ENCODE measurements at places on chromosomes 7 and 10.

DNA sequence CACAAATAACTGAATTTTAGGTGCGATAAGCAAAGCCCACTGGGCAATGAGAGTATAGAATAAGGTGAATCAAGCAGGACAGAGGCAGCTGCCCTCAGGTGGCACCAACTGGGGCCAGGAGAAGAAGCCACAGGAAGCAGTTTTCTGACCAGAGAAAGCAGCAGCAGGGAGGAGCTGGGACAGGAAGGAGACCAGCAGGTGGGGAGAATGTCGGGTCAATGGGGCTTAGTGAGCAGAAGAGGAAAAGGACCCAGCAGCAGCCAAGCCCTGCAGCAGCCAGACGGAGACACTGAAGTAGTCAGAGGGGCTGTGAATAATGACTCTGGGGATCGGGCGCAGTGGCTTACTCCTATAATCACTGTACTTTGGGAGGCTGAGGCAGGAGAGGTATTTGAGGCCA lies 209.6 kb upstream of the SH2B2 start:
- no peak for DNase-seq

- no peak for DNase-seq
Observed at GRCh38 chr10:78597796-78598555, 470.8 kb upstream of the ZMIZ1 start.

DNA sequence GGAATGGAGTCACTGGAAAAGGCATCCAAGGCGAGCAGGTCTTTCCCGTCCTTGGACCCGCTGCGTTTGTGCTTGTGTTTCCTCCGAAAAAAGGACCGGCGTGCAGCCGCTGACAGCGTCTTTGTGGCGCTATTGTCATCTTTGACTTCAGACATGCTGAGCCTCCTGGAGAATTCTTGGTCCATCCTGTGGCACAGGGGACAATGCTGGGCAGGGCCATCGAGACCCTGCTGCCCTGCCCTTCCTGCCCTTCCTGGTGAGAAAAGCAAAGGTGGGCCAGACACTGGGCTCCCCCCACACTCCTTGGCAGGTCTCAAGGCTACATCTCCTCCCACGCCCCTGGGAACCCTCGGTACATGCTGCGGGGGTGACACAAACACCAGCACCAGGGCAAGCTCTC lies 120.9 kb downstream of the DLG5 start:
- DNase-seq, result no peak

GRCh38 chr7:65295409-65295808 lies 78.2 kb upstream of the ZNF92 start:
- DNase-seq, result no peak

DNA sequence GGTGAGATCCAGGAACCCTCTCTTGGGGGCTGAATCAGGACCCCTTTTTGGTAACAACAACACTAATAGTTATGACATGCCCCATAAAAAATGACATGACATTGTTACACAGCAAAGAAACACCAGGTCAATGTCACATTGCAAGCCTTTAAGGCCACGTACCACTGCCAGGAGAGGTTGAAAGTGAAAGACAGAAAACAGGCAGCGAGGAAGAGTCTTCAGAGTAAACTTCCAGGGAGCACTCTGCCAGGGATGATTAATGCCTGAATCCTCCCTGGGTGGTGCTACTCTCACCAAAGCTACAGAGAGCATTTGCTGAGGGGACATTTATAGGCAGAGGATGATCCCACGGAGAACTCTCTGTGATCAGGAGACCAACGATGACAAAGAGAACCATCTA lies 551.6 kb downstream of the CALN1 start:
- DNase-seq, result no peak

All from globus pallidus (tissue), 1 donor.